ENCODE measurements at places on chromosomes 5 and 9.

- DNase-seq = no peak
Measured at GRCh38 chr5:112720576-112720975, 17.1 kb upstream of the APC start.

DNA sequence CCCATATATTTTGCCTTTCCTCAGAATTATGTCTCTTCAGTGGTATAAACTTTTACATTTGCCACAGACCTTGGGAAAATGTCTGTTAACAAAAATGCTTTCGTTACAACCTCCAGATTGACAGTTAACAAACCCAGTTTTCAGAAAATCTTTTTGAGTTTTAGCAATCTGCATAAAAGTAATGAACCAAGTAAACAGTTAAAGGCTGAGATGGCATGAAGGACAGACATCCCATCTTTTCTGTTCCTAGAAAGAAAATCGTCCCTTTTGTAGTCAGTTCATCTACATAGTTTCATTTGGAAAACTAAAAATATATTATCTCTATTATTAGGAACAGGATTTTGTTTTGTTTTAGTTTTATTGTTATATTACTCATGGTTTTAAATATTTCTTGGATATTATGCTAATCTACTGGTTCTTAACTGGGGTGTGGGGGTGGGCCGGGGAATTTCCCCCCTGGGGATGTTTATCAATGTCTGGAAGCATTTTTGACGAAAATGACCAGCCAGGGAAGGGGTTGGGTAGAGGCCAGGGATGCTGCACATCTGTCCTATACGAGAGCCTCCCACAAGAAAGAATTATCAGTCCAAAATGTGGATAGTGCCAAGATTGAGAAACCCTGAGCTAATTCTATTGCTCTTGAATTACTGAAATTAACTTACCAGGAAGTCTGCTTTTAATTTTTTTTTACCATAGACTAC is 11.9 kb downstream of the FYB1 start:
- DNase-seq = no peak

DNA sequence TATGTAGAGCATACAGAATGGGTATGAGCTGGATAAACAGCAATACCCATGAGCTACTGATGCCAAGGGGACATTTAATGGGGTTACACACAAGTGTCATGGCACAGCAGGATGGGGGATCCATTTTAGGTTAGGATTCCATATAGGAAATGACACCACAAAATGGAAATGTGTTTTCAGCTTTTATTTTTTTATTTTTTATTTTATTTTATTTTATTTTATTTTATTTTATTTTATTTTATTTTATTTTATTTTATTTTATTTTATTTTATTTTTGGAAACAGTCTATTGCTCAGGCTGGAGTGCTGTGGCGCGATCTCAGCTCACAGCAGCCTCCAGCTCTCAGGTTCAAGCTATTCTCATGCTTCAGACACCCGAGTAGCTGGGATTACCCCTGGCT is 11.6 kb downstream of the ZNF474 start:
- no peak for DNase-seq

GRCh38 chr5:104170926-104171325 is 608.3 kb upstream of the NUDT12 start:
- no peak for DNase-seq

- no peak for DNase-seq
Measured at GRCh38 chr5:5481206-5481605, 58.7 kb downstream of the ICE1 start.

DNA sequence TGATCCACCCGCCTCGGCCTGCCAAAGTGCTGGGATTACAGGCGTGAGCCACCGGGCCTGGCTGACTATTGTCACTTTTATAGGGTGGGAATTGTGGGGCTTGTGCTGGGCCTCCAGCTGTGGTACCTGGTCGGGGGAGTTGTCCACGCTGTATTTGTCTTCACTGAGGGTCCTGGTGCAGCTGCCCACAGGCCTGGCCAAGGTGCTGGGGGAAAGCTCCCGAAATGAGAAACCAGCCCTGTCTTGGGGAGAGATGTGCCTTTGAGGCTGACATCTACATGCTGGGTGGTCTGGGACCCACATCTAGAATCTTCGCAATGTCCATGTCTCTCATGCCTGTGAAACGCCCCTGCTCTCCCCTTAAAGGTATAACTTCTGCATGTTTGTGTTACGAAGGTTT is 2.6 kb downstream of the EXOC3 start:
- DNase-seq = no peak

GRCh38 chr5:165617491-165617890 is 2112.1 kb downstream of the MAT2B start:
- DNase-seq = no peak

GRCh38 chr5:169827769-169828168 is 152.5 kb downstream of the INSYN2B start:
- DNase-seq = no peak

DNA sequence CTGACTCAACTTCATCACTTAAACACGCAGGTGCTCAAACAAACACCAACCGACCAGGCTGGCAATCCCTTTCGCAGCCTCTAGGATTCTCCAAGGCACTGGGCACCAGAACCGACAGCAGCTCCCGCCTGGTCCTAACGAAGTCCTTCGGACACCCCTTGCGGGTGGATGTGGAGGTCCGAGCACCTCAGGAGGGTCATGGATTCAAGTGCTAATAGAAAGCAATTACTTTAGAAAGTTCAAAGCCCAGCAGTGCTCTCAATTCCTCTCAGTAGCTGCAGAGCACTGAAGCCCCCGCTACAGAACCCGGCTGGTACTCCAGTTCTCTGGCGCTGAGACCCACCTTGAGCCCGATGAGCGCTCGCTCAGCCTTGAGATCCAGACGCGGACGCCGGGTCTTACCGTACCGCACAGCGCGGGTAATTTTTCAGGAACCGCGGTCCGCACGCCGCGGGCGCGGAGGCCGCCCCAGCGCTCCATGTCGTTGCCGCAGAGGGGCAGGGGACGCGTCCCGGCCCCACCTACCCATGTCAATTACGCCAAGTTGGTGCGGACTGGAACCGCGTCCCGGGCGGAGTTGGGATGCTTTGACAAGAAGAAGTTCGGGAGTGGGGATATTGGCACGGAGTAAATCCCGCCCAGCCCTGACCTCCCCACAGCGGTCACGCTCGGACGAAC is 638 bp downstream of the MARCHF3 start:
- DNase-seq = peak; percentile 39

DNA sequence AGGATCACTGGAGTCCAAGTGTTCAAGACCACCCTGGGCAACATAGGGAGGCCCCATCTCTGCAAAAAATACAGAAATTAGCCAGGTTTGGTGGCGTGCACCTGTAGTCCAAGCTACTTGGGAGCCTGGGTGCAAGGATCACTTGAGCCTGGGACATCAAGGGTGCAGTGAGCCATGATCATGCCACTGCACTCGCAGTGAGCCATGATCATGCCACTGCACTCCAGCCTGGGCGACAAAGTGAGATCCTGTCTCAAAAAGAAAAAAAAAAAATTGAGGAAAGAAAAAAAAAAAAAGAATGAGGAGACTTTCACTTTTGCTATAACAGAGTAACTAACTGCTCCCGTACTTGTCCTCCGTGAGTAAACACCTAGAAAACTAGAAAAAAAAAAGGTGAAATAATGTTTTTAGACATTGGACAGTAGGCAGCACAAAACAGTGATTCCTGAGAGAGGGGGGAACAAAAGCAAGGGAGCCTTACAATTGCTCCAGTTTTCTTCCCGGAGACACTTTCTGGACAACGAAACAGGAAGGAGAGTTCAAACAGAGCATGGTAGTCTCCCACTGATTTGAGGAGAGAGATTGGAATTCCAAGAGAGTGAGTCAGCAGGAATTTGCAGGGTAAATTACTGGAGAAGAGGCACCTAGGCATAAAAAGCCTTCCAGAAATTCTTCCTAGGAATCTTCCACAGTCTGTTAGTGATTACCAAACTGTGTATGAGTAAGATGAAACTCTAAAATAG is 6.9 kb upstream of the ZBTB5 start:
- peak; percentile 48 for DNase-seq

- peak; percentile 69 for DNase-seq
Measured at GRCh38 chr9:95726756-95727155, 148.7 kb upstream of the ERCC6L2 start.

GRCh38 chr5:62708481-62709325 is 130.1 kb downstream of the LRRC70 start:
- peak; percentile 74 for DNase-seq

DNA sequence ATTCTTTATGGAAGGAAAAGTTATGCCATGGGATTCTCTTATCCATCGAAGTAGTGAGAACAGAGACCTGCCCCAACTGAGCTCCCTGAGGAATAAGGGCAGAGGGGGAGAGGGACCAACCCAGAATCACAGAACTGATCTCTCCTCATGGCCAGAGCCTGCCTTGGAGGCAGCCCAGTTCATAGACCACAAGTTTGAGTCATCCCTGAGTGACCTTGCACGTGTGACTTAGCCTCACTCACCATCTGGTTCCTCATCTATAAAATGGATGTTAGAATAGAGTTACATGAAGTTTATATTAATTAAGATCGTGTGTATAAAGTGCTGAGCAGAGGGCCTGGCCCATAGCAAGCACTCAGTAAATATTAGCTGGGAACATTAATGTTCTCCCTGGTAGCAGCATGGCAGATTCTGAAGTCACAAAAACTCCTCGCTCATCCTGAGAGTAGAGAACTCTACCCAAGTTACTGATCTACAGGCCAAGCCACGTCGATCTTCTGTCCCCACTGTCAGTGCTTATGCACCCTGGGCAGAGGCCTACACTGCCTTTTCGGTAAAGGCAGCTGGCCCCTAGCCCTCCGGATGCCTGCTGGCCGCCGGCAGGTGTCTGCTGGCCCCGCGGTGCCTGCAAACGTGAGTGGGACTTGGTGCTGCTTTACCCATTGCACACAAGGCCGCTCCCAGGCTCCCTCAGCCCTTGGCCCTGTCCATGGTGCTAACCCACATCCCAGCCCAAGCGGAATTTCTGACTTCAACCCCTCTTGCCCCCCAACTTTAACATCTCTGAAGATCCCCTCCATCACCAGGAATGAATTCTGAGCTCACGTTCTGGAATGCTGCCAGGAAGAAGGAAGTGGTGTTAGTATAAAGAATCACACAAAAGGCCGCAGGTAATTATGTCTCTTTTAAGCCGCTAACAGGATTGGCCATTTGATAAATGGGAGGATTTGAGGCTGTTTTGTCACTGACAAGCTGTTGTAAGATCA is 61.1 kb upstream of the ARAP3 start:
- peak; percentile 30 for DNase-seq

- DNase-seq = no peak
Measured at GRCh38 chr9:99563364-99563763, 258.3 kb upstream of the NR4A3 start.

DNA sequence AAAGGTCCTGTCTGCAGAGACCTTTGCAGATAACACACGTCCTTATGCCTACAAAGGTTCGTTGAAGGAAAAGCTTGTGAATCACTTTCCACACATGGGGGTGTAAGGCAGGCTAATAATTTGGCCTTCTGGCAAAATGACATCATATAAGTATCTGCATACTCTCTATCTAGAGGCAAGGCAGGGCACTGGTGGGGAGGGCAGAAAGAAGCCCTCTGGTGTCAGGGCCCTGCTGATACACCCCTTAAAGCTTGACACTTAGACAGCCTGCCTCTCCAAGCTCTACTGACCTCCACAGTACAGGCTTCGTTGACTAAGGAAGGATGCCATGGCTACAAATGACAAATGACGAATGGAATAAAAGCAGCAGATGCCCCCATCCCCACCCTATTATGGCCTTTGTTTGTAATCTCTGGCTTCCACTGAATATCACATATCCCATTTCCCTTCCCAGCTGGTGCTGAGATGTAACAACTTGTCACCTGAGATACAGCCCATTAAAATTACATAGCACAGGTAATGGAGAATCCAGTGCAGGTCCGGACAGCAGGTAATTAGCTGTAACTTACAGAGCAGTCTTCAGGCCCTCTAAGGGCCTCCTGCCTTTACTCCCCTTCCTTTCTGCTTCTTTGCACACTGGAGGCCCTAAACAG is 76.9 kb upstream of the IFNK start:
- DNase-seq = no peak

- DNase-seq = no peak
Measured at GRCh38 chr5:115796656-115797055, 19.8 kb downstream of the CDO1 start.

DNA sequence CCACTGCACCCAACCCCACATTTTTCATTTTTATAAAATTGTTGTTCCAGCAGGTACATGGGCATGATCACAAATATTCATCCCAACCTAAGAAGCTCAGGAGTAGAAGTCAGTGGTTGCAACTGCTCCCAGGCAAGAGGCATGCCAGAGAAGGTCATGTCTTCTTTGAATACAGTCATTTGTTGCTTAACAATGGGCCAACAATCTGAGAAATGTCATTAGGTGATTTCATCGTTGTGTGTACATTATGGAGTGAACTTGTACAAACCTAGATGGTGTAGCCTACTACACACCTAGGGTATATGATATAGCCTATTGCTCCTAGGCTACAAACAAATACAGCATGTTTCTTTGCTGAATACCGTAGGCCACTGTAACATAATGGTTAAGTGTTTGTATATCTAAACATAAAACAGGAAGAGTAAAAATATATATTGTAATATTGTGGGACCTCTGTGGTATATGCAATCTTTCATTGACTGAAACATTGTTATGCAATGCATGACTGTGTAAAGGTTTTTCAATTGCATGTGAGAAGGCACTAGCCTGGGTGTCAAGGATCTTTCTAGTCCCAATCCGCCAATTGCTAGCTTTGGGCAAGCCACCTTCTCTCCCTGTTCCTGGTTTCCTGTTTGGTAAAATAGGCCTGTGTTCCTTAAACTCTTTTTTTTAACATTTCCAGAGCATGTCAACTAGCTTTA is 27.6 kb downstream of the ATP10B start:
- DNase-seq = no peak

DNA sequence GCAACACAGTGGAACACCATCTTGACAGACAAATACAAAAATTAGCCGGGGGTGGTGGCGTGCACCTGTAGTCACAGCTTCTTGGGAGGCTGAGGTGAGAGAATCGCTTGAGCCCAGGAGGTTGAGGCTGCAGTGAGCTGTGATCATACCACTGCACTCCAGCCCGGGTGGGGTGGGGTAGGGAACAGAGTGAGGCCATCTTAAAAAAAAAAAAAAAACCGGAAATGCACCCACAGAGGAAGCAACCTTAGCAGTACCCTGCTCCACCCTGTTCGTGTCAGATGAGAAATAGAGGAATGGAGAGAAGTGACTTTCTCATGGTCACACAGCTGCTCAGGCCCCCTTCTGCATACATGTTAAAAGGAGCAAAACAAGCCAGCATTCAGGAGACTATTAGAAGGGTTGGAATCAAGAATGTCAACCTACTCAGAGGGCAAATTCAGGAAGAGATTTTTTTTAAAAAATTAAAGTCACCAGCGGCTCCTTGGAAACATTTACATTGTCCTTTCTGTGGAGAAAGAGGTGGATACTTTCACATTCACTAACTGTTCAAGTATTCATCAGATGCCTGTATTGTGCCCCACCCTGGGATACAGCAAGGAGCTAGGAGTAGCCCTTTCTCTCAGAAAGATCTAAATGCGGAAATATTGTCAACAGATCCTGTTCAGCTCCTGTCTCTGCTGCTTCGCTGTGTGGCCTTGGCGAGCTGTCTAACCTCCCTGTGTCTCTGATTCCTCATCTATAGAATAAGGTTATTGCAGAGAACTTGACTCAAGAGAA is 41.0 kb downstream of the CYFIP2 start:
- no peak for DNase-seq

- DNase-seq = no peak
Measured at GRCh38 chr9:105004466-105005090, 76.6 kb upstream of the ABCA1 start.

GRCh38 chr5:9230355-9230754 is 315.5 kb downstream of the SEMA5A start:
- DNase-seq = no peak

GRCh38 chr5:10199692-10200091 is 50.0 kb downstream of the ATPSCKMT start:
- no peak for DNase-seq

Data from OCI-M1 (cell line).